ENCODE measurements at places on chromosomes 2 and 18.

DNA sequence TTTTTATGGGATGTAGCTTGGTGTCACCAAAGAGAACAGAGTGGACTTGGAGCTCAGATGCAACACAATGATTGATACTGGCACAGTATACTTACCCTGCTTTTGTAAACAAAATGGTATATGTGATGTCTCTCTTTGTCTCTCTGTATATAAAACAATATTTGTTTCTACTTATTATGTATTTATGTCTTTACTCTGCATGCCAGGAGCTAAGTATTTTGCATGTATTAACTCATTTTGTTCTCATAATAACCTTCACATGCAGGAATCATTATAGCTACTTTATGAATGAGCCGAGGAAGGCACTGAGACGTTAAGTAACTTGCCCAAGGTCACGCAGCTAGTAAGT is 27.9 kb upstream of the CASP8 start:
- DNase-seq, result no peak

DNA sequence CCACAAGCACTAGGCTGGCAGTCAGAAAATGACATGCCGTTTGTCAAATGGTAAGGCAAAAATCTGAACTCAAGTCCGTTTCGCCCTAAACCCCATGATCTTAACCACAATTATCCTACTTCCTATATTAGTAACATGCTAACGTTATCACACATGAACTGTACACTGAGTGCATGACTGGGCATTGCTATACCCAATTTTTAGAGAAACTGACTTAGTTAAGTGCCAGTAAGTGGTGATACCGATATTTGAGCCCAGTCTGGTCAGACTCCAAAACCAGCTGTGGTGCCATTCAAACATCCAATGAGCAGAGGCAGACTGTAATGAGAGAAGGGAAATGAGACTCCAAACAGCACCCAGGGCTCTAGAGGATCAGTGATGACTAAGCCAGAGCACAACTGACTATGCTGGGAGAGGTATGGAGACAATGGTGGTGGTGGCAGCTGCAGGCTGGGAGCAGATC is 311.7 kb upstream of the PKDCC start:
- DNase-seq, result no peak

GRCh38 chr2:107258531-107259407 is 372.8 kb upstream of the ST6GAL2 start:
- no peak for DNase-seq

- no peak for DNase-seq
These were observed 597.5 kb upstream of the NRXN1 start for GRCh38 chr2:51629406-51629805.

DNA sequence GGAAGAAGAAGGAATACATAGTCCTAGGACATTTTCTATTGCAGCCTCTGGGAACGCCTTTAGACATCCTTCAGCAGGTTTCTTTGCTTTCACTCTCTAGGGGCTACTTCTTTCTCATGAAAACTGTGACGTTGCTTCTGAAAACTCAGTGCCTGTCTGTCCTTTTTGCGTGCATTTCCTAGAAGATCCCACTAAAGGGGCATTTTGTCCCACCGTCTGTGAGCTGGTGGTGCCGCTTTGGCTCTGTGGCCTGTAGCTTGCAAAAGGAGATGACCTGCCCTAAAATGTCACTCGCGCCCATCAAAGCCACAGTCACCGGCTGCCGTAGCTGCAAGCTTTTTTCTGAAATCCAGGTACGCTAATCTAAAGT is 579 bp downstream of the STAT4 start:
- no peak for DNase-seq

- no peak for DNase-seq
These were observed 37.3 kb upstream of the SKOR2 start for GRCh38 chr18:47288741-47289140.

- DNase-seq, result no peak
These were observed 41.4 kb downstream of the OXER1 start for GRCh38 chr2:42722320-42723190.

DNA sequence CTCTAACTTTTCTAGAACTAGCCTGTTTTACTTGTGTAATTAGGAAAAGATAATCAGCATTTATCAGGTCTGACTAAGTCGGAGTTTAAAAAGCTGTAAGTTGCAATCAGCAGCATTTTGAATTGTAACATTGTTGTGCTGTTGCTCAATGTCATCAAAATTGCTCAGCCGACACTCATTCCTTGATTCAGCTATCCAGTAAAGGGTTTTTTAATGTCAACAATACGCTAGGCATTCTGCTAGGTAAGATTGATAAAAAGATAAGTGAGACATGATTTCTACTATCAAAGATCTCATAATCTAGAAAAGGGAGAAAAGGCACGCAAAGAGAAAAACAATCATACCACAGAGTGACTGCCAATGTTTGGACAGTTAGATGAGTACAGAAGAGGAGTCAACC is 327.1 kb upstream of the CDH2 start:
- no peak for DNase-seq

DNA sequence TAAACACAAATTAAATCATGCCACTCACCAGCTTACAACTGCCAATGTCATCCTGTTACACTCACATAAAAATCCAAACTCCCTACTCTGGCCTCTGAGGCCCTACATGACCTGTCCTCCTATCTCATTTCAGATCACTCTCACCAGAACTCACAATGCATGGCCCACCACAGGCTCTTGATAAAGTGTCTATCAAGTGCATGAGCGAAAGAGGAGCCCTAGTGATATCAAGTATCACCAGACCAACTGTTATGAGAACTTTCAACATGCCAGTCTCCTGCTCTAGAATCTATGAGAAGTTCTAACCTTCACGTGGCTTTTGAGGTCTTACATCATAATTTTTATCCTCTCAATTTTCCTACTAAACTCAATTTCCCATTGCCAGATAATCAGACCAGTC is 76.4 kb upstream of the CD226 start:
- no peak for DNase-seq

DNA sequence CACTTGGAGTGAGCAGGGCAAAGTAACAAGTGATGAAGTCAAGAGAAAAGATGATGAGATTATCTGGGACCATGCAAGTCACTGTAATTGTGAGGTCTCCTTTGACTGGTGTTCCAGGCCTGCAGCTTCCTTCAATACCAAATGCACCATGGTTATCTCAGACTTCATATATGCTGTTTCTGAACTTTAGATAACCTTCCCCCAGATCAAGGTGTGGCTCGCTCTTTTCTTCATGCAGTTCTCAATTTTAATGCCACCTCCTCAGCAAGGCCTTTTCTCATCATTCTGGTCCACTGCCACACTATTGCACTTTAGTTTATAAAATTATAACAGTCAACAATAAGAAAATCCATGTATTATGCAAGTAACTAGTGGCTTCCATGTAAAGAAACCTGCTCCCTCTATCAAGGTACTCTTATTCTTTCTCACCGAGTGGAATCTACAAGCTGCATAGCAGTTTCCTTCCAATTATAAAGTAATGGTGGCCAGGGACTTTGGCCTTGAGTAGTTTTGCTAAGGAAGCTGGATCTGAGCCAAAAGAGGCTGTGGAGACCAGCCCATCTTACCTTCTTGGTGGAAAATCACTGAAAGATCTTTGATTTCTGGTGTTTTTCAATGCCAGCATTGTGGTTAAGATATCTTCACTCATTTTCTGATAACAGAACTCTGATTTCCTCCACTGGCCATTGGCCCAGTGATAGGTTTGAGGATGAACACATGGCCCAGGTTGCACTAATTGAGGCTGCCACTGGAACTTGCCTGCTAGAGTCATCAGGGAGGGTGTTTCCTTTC is 113.6 kb downstream of the KCNE4 start:
- no peak for DNase-seq

DNA sequence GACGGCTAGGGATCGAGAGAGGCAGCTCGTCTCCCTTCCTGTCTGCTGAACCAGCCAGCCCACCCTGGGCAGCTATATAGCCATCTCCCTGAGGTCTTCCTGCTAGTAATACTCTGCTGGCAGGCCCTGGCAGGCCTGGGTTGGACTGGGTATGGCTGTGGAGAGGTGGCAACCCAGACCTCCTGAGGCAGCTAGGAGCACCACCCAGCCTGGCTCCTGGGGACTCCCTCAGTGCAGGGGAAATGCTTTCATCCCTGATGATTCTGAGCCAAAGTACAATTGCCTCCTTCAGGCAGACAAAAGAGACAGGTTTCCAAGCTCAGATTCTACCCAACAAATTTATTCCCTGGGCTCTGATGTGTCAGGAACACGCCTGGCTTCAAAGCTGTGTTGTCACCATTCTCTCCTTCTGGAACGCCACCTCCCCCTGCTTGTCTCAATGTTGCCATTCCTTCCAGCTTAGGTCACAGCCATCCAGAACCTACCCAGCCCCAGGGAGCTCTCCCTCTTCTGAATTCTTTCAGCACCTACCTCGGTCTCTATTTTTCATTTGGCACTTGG is 4.7 kb upstream of the DNAJB2 start:
- no peak for DNase-seq

DNA sequence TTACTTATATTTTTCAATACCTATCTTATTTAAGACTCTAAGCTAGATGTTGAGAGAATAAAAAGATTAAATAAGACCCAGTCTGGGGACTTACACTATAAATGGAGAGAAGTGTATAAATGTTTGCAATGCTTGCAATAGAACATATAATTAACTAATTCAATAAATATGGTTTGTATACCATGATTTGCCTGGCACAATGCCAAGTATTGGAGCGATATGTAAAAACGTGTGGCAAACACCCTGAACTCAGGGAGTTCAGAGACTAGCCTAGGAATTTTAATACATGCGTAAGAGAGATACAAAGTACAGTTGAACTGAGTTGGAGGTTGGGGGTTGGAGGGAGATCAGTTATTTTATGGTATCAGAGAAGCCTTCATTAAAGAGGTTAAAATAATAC is 251.8 kb upstream of the DDX18 start:
- DNase-seq, result no peak

DNA sequence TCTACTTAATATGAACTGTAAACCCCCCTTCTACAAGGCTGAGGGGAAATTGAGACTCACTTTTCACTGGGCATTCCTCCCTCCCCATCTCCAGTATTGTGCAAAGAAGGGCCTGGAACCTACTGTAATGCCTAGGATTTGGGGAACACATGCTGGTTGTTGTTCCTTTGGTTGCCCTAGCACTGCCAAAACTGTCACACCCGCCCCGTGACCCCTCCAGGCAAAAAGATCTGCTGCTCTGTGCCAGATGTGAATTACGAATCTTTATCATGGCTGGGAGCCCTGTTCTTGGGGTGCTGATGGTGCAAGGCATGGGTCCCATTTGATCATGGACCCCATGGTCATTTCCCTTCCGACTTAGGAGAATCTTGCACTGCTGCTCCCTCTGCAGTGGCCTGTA is 95.4 kb downstream of the CABLES1 start:
- DNase-seq, result no peak

GRCh38 chr2:62199392-62200125 is 3.6 kb downstream of the B3GNT2 start:
- no peak for DNase-seq

GRCh38 chr2:63588385-63589147 is at the start of the genes MDH1 and WDPCP:
Gene MDH1, plus strand, starts transcription at chr2:63588963. Its CDS starts 81 bp downstream, at chr2:63589044.
Gene WDPCP, minus strand, starts transcription at chr2:63588477. Its CDS starts 206 bp downstream, at chr2:63588271.
- DNase-seq, result peak; percentile 83

DNA sequence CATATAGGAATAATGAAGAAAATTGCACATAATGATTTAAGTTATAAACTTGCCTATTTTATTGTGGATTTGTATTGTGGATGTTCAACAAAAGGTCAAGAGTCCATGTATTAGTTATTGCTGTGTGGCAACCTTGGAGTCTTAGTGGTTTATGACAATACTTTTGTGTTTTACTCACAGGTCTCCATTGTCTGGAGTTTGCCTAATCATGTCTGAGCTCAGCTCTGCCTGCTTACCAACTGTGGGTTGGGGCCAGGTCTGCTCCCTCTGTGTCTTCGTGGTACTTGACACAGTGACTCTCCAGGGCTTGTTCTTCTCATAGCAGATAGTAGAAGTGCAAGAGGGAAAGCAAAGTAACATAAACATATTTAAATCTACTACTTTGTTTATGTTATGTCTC is 382.5 kb downstream of the CBLN2 start:
- DNase-seq, result no peak

- no peak for DNase-seq
These were observed 62.9 kb downstream of the RPL31 start for GRCh38 chr2:101064868-101065549.

- no peak for DNase-seq
These were observed 17.2 kb downstream of the SP110 start for GRCh38 chr2:230202430-230203109.

DNA sequence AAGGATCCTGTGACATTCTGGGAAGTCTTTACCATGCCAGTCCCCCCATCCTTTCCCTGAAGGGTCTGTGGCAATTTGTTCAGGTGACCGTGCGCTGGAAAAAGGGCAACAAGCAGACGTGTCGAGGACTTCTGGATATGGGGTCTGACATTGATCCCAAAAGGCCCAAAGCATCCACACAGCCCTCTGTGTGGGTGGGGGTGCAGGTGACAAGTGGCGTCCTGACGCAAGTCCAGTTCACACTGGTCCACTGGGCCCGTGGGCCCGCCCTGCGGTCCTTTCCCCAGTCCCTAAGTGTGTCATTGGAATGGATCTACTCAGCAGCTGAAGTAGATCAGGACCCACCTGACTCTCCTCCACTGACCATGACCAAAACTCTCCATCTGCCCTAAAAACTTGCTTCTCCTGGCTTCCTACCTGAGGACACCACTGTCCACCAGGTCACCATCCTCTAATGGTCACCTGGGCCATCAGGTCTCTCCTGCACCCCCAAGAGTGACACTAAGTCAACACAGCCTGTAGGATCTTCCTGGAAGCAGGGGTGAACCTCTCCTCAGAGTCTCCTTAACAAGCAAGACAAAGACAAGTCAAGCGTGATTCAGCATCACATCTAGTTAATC is 85.6 kb upstream of the SLC66A3 start:
- DNase-seq, result no peak

Measured in activated CD8-positive, alpha-beta memory T cell treated with anti-CD3 and anti-CD28 coated beads for 48 hours (primary cell).